Stimulated activated CD8-positive, alpha-beta memory T cell treated with anti-CD3 and anti-CD28 coated beads, Interleukin-12 subunit alpha, Interleukin-12 subunit beta, amount 100 ng/mL, for 1 hour (primary cell): ENCODE measurements at places on chromosomes 5 and 9.

- DNase-seq: no peak
Measured at GRCh38 chr5:8471581-8471980, 602.6 kb downstream of the MTRR start.

- no peak for DNase-seq
Measured at GRCh38 chr5:145362266-145362665, 472.9 kb downstream of the PRELID2 start.

- no peak for DNase-seq
Measured at GRCh38 chr9:94875300-94876020, 149.0 kb downstream of the AOPEP start.

GRCh38 chr9:109317979-109318741 lies 2.7 kb downstream of the EPB41L4B start:
- no peak for DNase-seq

- no peak for DNase-seq
Measured at GRCh38 chr5:143057580-143057999, 287.4 kb downstream of the ARHGAP26 start.

DNA sequence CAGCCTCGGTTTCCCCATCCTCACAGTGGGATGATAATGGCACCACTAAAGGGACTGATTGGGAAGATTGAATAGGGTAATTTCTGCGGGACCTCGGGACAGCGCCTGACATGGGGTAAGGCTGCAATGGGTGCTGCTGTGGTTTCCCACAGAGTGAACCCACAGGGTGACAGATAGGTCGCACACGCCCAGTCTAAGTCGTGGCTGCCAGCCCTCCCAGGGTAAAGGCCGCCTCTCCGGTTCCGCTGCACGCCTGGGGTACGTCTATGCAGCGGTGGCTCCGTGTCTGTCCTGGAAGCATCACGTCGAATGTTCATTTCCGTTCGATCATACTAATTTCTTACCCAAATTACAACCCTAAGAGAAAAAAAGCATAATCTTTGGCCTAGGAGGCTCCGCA lies 631 bp downstream of the CFAP77 start:
- DNase-seq: no peak

- DNase-seq: no peak
Measured at GRCh38 chr5:173922527-173922926, 34.4 kb downstream of the CPEB4 start.

DNA sequence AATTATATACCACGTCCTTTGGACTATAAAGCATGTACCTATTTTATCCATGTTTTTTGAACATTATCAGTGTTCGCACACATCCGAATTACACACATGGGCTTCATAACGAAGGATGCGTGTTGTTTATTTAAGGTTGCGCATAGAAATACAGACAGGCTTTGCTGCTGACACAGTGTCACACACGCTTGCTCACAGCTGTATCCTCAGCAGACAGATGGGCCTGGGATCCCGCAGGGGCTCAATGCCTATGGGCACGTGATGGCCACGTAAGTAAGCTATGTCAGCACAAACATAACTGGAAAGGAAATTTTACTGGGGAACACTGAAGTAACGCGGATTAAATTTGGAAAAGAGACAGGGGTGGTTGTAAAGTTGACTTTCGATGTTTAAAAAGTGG lies 76.6 kb downstream of the OTULIN start:
- no peak for DNase-seq

- DNase-seq: no peak
Measured at GRCh38 chr9:74847478-74848152, 40.1 kb downstream of the TRPM6 start.

DNA sequence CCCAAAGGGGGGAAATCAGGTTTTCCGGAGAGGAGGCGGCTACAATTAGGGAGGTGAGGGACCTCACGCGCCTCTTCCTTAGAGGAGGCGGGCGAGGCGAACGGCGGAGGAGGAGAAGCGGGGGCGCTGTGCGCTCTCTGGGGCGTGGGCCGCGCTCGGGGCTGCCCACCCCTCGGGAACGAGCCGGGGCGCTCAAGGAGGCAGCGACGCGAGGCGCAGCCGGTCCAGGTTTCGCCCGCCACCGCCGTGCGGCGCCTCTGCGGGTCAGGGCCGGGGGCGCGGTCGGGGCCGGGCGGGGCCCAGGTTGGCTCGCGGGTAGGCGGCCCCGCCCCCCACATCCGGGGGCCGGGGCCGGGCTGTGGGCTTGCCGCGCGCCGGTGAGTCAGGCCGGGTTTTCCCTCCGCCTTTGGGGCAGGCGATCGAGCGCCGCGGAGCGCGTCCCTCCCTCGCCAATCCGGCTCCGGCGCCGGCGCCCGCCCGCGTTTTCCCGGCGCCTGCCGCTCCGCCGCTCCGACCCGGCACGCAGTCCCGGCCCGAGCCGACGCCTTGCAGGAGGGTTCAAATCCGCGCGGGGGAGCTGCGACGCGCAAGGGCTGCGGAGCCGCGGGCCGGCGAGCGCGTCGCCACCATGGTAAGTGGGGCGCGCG lies at the start of gene N4BP3:
TSS of gene N4BP3 (plus strand) at position 392 of the 647 bp plus-strand sequence. CDS start 6,052 bp downstream, outside the sequence.
- peak; percentile 69 for DNase-seq

GRCh38 chr9:88399966-88400365 lies 11.7 kb downstream of the SPIN1 start:
- DNase-seq: no peak

GRCh38 chr5:8376478-8376877 lies 507.5 kb downstream of the MTRR start:
- DNase-seq: no peak

GRCh38 chr5:74619308-74619707 lies 21.2 kb downstream of the ENC1 start:
- DNase-seq: no peak
